Fibroblast of lung (primary cell): ENCODE measurements at places on chromosomes 12 and 14.

GRCh38 chr14:33934043-33934750, 16.7 kb downstream of the EGLN3 start:
- no peak for DNase-seq

DNA sequence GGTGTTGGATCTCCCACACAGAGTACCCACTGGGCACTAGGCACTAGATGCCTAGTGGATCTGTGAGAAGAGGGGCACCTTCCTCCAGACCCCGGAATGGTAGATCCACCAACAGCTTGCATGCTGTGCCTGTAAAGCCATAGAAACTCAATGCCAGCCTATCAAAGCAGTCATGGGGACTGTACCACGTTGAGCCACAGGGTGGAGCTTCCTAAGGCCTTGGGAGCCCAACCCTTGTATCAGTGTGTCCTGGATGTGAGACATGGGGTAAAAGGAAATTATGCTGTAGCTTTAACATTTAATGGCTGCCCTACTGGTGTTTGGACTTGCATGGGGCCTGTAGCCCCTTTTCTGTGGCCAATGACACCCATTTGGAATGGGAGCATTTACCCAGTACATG, 1024.9 kb downstream of the TMEM121 start:
- no peak for DNase-seq

DNA sequence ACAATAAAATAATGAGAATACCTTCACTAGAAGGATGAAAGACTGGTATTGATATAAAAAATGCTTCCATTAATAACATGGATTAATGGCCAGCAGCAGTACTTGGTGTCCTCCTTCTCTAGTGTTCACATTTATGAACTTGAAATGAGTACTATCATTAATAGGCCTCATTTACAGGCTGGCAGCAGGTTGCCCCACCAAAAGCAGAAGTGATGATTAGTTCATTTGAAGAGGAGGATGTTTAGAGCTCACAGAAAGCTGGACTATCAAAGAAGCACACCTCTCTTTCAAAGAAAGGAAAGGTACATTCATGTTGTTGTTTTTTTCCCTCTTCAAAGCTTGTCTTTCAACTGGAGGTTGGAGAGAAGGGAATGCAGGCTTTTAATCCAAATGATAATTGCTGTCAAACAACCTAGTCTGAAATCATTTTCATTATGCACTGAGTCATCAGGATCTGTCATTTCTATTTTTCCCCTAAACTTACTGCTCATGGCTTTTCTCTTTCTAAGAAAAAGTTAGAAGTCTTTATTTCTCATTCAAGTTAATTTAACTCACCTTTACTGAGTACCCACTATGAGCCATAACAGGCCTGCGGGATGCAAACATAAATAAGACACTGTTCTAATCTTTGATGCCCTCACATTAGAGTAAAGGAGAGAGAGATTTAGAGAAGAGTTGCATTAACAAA, 157.9 kb upstream of the GRIP1 start:
- DNase-seq: no peak

GRCh38 chr12:118189741-118190191, 53.8 kb downstream of the PEBP1 start:
- DNase-seq: peak; percentile 86

DNA sequence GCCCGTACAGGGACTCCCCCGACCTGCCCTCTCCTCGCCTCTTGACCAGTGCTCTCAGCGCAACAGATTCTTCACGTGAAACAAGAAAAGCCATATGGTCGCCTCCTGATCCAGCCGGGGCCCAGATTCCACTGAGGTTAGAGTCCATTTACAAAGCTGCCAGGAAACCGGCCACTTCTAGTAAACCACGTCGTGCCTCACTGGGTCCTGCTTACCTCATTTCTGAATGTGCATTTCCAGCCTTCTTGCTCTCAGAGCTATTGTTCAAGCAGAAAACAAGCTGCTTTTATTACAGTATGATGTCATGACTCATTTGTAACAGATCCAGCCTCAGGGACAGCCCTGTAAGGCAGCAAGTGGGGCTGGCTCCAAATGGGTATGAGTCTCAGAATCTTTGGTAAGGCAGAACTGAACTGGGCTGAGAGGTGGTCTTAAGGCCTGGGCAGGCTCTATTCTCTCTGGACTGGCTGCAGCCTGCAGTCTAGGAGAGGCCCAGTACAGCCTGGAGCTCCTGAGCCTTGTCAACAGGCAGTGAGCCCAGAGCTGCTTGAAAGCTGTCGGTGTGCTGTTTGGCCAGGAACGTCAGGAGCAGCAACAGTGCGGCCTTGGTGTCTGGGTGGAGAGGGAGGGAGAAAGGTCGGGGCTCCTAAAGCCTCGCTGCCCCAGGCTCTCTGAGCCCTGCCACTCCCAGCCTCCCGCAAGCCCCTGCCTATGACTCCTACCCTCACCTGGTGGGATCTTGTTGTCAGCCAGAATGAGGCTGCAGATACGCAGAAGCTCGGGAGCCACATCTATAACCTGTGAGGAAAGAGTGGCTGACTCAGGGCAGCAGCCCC, 8.3 kb downstream of the REC8 start:
- DNase-seq: peak; percentile 90

GRCh38 chr14:20671597-20672283, 12.6 kb upstream of the RNASE4 start:
- DNase-seq: no peak

GRCh38 chr12:116325336-116325664, 47.8 kb upstream of the MED13L start:
- no peak for DNase-seq
